Epithelial cell of umbilical artery (primary cell): ENCODE measurements at places on chromosomes 1 and 21. TPM values are rescaled to one million over a fixed set of nuclear protein-coding genes. Genes with fewer than 3 reads are reported as not detected.

The OPRD1 gene
- total RNA-seq: not detected in 2 replicates

The EXTL1 gene
- under 0.01 TPM in 1 of 2 replicates, not detected in the other for total RNA-seq

The UTS2 gene
- under 0.01 TPM in 1 of 2 replicates, not detected in the other for total RNA-seq

The ACKR1 gene
- total RNA-seq: 0.32 and 1.7 TPM in 2 replicates

The NPL gene
- total RNA-seq: 0.65 and 2.1 TPM in 2 replicates

The CRNN gene
- not detected in 2 replicates for total RNA-seq

The DTL gene
- total RNA-seq: 10.1 and 21.9 TPM in 2 replicates

The IKBKE gene
- 15.6 and 19.0 TPM in 2 replicates for total RNA-seq

The APOBEC4 gene
- total RNA-seq: not detected in 2 replicates

The ALG14 gene
- total RNA-seq: 0.97 and 1.1 TPM in 2 replicates

The LCE1C gene
- not detected in 2 replicates for total RNA-seq

The HAO2 gene
- not detected in 2 replicates for total RNA-seq

The CYP4Z1 gene
- total RNA-seq: not detected in 2 replicates

The G0S2 gene
- total RNA-seq: 0.32 and 1.1 TPM in 2 replicates

The CLDN17 gene
- total RNA-seq: not detected in 2 replicates

The CNKSR1 gene
- 0.30 TPM in 1 of 2 replicates, not detected in the other for total RNA-seq

The MCOLN3 gene
- not detected in 2 replicates for total RNA-seq

The SLC9A1 gene
- 3.9 and 5.9 TPM in 2 replicates for total RNA-seq

The CCDC190 gene
- total RNA-seq: 2.9 and 4.3 TPM in 2 replicates

The FCRL4 gene
- total RNA-seq: not detected in 2 replicates

The TNNT2 gene
- not detected in 2 replicates for total RNA-seq

The CHIA gene
- not detected in 2 replicates for total RNA-seq

The DISP1 gene
- total RNA-seq: 0.97 and 1.4 TPM in 2 replicates

The ZSWIM5 gene
- 0.30 and 0.32 TPM in 2 replicates for total RNA-seq

The AADACL4 gene
- total RNA-seq: not detected in 2 replicates

The ACOT11 gene
- total RNA-seq: 3.6 and 3.9 TPM in 2 replicates

The KIF26B gene
- total RNA-seq: 0.32 and 0.61 TPM in 2 replicates

The MROH9 gene
- total RNA-seq: not detected in 2 replicates

The LDLRAD1 gene
- not detected in 2 replicates for total RNA-seq
